ENCODE measurements at places on chromosomes 3 and 15.

DNA sequence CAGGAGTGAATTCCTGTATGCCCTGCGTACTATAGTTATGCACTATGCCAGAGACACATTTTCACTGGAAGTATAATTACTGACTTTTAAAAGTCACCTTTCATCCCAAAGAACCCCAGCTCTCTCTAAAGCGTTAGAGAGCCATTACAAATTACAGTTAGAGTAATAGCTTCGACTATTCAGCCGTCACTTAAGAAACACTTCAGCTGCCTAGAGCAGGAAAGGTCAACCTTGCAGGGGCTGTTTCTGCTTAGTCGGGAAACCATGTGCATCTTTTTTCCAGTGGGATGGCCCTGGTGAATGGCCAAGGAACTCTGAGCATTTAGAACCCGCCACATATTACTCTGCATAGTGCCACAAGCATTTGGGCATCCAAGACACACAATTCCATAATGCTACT, 235.9 kb downstream of the ARRDC4 start:
- DNase-seq = no peak

DNA sequence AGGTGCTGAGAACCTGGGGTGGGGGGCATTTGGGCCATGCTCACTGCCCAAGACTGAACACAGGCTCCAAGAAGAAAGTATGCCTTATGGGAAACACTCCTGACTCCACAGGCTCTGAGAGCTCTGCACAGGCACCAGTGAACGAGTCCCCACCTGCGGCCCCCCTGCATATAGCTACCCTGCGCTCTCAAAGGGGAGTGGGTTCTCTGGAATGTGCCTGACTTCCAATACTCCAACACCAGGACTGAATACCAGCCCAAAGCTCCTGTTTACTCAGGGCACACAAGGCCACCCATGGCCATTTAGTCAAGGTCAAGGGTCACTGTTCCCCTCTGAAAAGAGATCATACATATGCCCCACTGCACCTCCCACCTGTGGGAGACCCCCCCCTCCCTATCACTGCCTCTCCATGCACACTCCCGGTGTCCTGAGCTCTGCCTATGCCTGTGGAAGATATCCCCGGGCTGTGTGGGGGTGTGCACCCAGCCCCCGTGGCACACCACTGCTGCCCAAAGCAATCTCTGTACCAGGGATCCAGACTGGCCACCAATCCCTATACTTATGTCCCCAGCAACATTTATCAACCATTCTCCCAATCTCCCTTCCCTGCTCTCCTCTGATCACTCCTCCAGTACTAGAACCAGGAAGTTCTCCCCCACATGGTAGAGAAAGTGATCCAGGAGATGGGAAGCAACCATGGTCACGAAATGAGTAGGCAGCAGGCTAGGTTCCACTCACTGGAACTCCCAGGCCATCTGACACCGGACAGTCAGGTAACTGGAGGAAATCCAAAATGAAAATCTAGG, 1.5 kb upstream of the PLXNB1 start:
- DNase-seq = no peak

GRCh38 chr15:51846463-51847230, 17.2 kb downstream of the TMOD3 start:
- peak; percentile 11 for DNase-seq

DNA sequence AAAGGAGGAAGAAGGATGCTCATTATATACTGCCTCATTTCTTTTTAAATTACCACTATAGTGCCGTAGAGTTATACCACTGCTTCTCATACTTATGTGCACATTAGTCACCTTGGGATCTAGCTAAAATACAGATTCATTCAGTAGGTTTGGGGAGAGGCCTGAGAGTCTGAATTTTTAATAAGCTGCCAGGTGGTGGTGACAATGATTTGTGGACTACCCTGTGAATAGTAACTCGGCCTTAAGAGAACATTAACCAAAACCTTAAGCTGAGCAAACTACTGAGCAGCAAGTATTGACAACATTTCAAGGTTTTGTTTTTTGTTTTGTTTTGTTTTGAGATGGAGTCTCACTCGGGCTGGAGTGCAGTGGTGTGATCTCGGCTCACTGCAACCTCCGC, 19.8 kb downstream of the UBA5 start:
- DNase-seq = no peak

- DNase-seq = no peak
Measured at GRCh38 chr3:196837819-196838420, 29.8 kb upstream of the SENP5 start.

GRCh38 chr3:5498981-5499380, 311.5 kb downstream of the EDEM1 start:
- DNase-seq = no peak

DNA sequence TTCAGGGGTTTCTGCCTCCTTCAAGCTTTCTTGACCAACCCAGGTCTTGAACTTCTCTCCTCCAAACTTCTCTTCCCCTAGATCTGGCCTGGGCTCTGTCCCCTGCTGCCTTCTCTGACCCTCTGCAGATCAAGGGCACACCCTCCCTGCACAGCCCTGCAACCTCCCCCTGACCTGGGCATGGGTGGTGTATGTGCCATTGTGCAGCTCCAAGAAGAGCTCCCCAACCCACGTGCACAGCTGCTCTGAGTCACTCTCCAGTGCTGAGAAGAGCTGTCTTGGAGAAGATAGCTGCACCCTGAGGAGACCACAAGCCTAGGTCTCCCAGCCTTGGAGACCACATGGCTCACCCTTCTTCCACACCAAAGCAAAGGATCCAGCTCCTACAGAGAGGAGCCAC, 8.0 kb downstream of the MAN2C1 start:
- no peak for DNase-seq

DNA sequence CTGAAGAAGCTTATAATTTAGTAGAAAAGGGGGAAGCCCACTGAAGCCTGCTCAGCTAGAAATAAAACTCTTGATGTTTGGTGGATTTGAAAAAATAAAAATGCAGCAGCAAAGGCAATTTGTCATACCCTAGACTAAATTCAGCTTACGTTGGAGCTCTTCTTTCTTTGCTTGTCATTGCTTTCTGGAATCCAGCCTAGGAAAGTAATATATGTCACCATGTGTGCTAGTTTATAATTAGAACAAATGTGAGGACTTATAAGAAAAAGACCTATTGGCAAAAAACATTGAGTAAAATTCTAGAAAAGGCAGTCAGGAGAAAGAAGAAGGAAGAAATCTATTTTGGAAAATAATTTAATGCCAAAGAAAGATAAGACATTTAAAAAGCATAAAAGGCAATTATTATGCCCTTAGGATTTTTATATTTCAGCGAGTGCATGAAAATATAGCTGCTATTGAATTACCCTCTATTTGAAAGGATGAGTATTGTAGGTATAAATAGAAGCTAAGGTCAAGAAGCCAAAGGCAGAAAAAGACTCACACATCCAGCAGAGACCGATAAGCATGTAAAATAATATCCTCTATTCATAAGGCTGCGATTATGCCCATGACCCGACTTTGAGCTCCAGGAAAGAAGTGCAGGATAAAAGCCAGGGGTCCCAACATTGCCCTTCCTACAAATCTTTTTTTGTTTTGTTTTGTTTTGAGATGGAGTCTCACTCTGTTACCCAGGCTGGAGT, 10.6 kb upstream of the BTBD1 start:
- no peak for DNase-seq

- no peak for DNase-seq
Measured at GRCh38 chr3:111210003-111210711, 138.5 kb downstream of the NECTIN3 start.

Measured in skin of body (tissue), 3 donors.